ENCODE measurements at places on chromosomes 12 and 14.

DNA sequence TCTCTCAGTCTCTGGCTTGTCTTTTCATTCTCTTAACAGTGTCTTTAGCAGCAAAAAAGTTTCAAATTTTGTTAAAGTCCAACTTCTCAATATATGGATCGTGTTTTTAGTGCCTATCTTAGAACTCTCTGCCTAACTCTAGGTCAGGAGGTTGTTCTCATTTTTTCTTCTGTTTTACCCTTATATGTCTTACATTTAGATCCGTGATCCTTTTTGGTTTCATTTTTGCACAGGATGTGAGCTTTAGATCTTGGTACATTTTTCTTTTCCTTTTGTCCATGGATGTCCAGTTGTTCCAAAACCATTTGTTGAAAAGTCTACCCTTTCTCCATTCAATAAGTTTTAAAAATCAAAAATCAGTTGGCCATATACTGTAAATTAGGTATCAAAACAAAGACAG is 6.8 kb downstream of the VRK1 start:
- no peak for DNase-seq

DNA sequence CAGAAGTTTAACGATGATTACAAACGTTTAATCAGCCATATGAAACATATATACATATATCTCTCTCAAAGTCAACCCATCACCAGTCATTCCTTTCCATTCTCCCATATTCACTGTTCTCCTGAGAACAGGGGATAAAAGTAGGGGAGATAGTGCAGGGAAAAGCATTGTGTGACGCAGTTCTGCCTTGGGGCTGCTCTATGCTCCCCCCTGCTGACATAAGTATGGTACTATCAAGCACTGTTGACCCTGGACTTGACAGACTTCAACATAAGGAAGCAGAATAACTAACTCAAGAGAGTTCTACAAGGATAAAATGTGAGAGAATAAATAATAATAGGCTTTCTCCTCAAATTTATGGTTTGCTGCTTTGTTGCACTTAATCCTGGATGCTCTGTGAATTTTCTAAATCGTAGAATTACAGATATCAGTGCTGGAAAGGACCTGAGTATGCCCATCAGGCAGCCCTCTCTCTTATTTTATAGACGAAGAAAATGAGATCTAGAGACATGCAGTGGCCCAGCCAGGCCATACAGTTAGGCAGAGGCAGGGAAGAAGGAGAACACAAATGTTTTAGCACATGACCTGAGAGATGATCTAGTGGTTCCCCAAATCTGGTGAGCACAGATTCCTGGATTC is 87.2 kb downstream of the SCN8A start:
- DNase-seq: peak; percentile 19

- no peak for DNase-seq
These were observed 298.7 kb upstream of the SRRM4 start for GRCh38 chr12:118682656-118683055.

DNA sequence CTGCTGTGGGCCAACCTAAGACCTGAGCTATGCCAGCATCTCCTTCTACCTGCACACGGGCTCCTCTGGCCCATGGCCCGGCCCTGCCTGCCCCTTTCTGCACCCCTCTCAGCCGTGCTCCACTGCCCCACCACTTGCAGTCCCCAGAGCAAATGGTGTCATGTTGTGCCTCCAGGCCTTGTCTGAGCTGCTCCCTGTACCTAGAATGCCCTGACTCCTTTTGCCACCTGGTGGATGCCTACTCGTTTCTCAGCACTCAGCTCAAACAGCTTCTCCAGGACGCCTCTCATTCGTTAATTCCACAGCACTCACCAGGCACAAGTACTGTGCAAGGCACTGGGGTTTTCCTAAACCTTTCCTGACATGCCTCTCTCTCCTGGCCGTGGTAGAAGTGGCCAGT is 63.2 kb upstream of the PNMA1 start:
- no peak for DNase-seq

DNA sequence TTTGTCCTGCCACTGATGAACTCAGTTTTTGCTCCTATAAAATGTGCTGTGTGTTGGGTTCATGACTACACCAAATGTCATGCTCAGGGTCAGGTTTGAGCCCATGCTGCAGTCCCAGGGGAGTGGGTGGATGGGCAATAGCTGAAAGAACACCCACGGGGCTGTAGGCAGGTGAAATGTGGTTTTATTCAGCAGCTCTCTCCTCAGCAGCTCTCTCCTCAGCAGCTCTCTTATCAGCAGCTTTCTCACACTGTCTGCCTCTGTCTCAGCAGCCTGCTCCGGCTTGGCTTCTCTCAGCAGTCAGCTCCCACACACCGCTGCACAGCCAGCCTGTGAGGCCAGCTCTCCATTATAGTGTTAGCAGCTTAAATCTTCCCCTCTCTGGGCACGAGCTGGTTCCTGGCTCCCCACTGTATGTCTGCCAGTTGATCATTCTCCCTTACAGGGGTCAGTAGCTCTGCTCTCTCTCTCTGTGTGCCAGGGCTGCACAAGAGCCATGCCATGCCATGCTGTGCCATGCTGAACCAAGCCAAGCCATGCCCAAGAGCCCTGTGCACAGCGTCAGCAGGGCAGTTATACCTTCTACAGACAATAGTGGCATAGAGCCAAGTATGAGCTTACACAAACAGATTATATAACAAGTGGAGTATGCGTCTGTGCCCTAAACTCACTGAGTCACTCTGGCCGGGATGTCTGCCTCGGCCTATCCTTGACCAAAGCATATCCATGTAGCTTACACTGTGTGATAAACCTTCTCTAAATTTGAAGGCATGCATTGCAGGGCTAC is 303.3 kb upstream of the TMPO start:
- DNase-seq: no peak

- DNase-seq: no peak
These were observed 32.8 kb downstream of the CCER1 start for GRCh38 chr12:90922145-90922627.

DNA sequence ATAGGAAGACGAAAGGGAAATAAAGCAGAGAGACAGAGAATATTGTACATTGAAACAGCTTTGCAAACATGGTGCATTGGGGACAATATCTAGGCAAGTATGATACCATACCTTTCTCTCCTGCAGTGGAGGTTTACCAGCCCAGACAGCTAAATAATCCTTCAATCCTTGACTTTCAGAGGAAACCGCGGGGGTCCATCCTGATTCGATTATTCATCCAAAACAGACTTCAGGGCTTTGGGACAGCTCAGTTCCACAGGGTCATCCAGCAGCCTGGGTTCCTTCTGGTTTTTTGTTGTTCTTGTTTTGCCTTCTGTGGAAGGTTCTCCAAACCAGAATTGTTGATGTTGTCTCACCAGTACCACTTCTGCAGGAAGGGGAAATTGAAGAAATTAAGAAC is 81.5 kb downstream of the LGR5 start:
- no peak for DNase-seq
